Effector CD4-positive, alpha-beta T cell (primary cell): ENCODE measurements at places on chromosomes 5 and 9.

DNA sequence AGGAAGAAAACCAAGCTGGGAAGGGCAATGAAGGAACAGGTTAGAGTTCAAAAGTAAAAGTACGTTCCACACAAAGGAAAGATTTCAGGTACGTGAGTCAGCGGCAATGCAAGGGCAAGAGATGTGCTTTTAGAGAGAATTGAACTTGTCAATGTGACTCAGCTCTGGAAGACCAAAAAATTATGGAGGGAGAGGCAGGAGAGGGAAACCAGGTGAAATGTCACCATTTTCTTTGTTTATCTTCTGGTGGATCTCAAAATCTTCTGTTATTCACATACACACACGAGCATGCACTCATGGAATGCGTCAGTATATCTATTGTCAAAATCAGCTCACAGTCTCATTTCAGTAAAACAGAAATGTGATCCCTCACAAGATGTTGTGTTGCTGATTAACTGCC, 148.8 kb upstream of the RFX3 start:
- no peak for DNase-seq

DNA sequence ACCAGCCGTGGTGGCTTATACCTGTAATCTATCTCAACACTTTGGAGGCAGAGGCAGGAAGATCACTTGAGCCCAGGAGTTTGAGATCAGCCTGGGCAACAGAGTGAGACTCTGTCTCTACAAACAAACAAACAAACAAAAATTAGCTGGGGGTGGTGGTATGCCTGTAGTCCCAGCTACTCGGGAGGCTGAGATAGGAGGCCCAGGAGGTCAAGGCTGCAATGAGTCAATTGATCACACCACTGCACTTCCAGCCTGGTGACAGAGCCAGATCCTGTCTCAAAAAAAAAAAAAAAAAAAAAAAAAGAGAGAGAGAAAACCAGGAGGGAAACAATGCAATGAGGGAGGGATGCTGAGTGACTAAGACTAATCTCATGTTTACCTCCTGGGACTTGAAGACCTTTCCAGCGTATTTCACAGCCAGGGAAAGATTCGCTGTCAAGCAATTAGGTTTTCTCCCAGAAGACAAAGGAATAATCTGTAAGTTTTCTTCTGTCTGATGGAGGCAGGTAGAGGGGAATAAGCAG, 51.1 kb upstream of the MIER3 start:
- DNase-seq = no peak

DNA sequence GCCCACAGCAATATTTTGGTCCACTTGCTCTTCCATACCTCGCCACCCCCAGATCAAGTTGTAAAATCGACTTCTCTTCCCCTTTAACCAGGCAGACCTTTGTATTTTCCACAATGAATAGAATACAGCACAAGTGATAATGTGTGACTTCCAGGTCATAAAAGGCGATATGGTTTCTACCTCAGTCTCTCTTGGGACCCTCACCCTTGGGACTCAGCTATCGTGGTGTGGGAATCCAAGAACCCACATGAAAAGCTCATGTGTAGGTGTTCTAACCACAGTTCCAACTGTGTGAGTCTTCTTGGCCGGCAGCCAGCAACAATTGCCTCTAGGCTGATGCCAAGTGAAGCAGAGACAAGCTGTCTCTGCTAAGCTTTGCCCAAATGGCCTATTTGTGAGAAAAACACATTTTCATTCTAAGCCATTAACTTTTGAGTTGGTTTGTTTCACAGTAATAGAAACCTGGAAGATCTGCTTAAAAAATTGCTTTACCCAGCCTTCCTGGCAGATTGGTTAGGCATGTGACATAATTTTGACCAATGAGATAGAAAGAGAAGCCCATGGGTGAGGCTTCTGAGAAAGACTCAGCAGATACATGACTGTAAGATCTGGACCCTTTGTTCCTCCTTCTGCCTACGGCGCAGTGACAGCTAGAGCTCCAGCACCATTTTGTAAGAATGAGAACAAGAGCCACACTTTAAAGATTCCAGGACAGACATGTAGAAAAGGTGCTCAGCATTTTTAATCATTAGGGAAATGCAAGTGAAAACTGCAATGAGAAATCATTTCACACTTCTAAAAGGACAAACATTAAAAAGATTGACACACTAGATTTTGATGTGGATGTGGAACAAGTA, 18.3 kb upstream of the MLLT3 start:
- peak; percentile 67 for DNase-seq

GRCh38 chr9:107437716-107438115, 51.9 kb downstream of the KLF4 start:
- no peak for DNase-seq

- DNase-seq = no peak
Measured at GRCh38 chr9:10062629-10063395, 550.0 kb downstream of the PTPRD start.

GRCh38 chr9:6592791-6593190, 52.7 kb downstream of the GLDC start:
- DNase-seq = no peak

DNA sequence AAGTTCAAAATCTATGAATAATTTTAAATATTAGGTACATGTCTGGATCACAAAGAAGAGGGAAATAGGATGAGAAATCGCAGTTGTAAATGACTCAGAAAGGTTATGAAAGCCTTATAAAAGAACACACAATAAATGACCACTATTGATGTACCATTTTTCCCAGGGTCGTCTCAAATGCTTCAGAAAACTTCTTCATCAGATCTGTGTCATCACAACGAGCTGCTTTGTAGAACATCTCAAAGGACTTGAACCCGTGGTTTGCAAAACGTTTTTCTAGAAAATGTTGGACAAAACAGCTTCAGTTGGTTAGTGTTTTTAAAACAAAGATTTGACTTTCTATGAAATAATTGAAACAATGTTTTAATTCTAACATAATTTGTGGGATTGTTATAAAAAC, 100.1 kb downstream of the SVEP1 start:
- DNase-seq = no peak

GRCh38 chr5:93911609-93912008, 170.2 kb upstream of the POU5F2 start:
- no peak for DNase-seq

GRCh38 chr5:92003806-92004205, 620.7 kb upstream of the ARRDC3 start:
- no peak for DNase-seq

DNA sequence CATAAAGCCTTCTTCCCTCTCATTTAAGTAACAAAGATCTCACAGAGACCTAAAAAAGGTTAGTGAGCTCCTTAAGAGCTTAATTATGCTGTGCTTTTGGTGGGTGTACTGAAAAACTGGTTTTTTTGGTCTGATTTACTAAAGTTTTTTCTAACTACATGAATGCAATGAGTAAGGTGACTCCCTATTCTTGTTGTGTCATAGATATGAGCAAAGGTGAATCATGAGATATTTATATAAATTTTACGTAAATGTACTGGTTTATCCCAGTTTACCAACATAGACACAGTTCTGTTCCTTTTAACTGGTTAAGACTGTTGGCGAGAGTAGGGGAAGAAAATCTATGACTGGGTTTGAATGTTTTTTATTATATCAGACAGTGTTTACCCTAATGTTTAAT, 250.5 kb downstream of the NR2F1-AS1 start:
- DNase-seq = no peak

DNA sequence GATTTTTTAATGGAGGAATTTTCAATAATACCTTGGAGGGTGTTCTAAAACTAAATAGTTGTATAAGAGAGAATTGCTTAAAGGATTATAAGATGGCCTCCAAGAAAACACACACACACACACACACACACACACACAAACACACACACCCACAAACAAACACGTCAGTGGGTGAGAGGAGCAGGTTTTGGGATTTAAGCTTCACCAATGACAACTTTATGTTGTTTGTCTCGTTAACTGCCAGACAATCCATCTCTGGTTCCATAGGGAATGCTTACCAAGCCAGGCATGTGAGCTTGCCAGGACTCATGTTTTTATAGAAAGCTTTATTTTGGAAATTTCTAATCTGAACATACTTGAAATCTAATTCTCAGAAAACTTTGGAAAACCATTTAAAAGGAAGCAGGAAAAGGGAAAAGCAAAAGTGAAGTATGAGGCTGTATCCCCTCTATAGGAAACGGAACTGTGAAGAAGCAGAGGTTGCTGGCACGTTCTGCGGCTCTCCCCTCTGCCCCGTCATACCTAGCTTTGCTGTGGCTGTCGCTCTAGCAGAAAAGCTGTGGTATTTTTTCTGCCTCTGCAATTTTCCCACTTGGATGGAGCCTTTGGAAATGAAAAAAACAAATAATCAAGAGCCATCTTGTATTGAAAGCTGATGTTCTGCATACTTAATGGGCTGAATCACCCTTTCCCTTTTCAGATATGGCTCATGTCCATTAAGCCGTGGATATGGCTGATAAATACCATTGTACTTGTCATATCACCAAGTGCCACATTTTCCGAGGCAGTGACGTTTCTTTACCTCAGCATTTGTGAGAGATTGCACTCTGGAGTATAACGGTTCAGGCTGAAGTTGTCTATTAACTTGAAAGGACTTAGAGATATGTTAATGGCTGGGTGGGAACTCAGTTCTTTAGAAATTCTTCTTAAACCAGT, 112.7 kb downstream of the NTRK2 start:
- DNase-seq = no peak

GRCh38 chr9:71857159-71857558, 53.8 kb downstream of the ABHD17B start:
- DNase-seq = no peak

DNA sequence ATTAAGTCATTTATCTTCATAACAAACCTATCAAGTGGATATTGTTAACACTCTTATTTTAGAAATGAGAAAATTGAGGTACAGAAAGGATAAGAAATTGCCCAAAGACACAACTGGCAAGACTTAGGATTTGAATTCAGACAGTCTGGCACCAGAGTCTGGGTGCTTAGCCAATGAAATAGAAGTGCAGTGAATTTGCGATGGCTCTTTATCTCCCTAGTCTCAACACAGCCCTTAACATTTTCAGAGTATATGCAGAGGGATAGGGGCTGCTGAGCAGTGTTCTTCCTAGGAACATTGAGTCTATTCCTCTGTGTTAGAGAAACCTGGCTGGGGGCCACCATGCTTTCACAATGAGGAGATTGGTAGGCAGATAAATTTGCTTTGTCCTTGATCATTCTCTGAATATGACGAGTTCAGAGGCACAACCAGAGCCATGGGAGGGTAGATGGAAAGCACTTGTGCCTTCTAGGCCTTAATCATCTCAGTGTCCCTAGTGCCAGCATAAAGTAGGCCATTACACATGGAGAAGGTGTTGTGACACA, 6.1 kb upstream of the FSD1L start:
- no peak for DNase-seq

GRCh38 chr9:16002816-16003215, 450.0 kb downstream of the CCDC171 start:
- no peak for DNase-seq

- DNase-seq = no peak
Measured at GRCh38 chr5:137250421-137250820, 248.7 kb downstream of the SPOCK1 start.

GRCh38 chr5:57174890-57175510, 1.1 kb downstream of the GPBP1 start:
- DNase-seq = no peak

GRCh38 chr9:82090046-82090445, 101.5 kb downstream of the SPATA31D1 start:
- no peak for DNase-seq

DNA sequence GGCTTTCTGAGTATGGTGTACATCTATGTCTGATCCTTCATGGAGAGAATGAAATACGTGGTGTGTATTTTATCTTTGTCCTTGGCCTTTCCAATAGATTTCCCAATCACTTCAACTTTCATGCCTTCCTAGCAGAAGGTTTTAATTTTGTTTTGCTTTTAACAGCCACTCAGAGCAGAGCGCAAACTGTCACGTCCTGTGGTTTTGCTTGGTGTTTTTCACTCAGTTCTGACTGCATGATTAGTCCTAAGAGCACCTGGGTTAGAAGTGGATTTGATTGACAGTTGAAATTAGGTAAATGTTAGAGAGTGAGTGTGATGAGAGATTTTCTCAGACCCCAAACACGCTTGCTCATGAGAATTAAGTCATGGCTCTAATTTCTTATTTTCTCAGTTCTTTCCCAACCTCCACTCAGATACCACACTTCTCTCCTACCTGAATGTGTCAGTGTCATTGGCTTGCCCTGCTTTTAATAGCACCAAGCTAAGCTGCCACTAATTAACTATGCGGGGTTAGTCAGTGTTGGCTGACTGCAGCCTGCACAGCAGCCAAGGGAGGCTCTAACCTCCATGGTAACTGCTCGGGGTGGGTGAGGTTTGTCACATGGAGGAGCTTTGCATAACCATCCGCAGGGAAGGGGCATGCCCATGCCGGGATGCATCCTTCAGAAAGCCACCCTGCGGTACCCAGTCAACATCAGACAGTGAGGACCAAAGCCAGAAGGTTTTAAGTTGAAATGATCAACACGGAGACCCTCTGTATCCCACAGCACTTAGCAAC, 173.4 kb downstream of the NR3C1 start:
- peak; percentile 23 for DNase-seq

DNA sequence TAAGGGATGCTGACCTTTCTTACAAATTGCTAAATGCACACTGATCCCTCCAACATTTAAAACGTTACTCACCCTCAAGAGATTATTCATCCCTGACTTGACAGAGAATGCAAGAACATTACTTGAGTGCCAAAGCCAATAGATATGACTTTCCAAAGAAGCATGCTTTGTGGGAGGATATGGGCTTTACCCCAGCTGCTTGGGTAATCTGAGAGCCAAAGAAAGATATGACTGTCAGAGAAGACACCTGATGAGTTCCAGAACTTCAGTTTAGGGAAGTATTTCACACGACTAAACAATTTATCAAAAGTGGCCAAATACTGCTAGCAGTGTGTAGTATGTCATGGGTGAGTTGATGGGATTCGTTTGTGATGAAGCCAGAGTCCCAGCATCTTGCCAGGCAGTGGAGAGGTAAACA, 7.4 kb upstream of the SPDL1 start:
- DNase-seq = no peak

DNA sequence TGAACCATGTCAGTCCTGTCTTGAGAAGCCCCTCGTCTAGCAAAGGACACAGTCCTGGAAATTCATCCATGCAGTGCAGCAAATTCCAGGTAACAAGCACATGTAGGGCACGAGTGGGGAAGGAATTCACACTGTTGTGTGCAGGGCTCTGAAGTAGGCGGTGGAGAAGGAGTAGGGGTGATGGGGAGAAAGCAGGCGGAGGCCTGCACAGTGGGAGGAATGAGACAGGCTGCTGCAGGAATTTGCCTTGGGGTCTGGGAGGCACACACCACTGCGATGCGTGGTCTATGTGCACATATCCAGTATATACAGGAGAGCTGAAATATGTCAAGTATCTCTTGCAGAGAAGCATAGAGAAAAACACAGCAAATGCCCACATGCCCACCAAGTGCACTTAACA, 249.2 kb upstream of the IRX2 start:
- DNase-seq = no peak

DNA sequence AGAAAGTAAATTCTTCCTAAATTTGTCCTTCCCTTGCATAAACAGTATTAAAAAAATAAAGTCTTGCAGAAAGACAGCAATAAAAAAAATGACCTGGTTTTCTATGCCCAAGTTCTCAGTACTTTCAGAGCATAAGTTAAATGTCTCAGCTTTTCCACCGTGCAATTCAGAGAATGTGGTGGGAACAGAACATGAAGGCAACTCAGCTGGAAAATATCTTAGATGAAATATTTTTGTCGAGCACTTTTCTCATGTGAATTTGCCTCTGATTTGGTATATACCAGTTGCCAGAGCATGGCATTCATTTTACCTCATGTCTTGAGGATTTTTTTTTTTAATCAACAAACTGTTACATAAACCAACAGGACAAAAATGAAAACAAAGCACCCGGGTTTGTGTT, 176.1 kb downstream of the CETN3 start:
- DNase-seq = no peak

- no peak for DNase-seq
Measured at GRCh38 chr5:14064841-14065240, 78.3 kb upstream of the TRIO start.

GRCh38 chr9:131927091-131927490, 152.6 kb downstream of the MED27 start:
- DNase-seq = no peak
